ENCODE measurements at places on chromosomes 5 and 9.

DNA sequence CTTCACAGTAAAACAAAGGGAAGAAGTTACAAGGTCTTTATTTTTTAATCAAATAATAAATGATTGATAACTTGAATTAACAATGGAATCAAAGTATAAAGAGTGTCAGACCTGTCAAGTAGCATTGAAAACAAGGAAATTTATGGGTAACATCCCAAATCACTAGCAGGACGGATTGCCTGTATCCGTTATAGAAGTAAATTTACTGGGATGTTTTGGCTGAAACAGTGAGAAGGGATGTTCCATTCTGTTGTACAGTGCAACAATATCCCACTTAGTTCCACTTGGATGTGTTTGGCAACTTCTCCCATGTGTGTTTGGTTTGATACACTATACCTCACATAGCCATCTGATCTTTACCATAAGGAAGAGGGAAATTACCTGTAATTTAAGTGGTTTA lies 421.0 kb upstream of the CHD1 start:
- ATAC-seq = no peak

- no peak for ATAC-seq
These were observed 10.6 kb upstream of the TRPC7 start for GRCh38 chr5:136375920-136376319.

- ATAC-seq = no peak
These were observed 120.5 kb downstream of the MARCHF3 start for GRCh38 chr5:126909856-126910255.

- ATAC-seq = no peak
These were observed 509.4 kb downstream of the BNC2 start for GRCh38 chr9:16361118-16361517.

- no peak for ATAC-seq
These were observed 134.7 kb upstream of the ZNF608 start for GRCh38 chr5:124880903-124881697.

DNA sequence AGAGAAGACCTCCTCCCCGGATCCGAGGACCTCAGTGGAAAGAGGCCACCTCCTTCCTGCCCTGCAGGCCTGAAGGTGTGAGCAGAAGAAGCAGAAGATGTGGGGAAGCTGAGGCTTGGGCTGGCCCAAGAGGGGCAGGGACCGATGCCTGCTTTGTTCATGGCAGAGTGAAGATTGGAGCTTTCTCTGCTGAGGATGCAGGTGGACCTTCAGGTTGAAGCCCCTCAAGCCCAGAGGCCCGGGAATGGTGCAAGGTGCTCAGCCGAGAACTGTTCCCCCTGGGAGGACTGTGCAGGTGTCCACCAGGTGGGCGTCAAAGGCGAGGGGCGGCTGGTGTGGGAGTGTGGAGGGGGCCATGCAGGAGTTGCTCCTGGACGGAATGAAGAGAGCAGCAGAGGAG lies 277.9 kb upstream of the IRX2 start:
- no peak for ATAC-seq

DNA sequence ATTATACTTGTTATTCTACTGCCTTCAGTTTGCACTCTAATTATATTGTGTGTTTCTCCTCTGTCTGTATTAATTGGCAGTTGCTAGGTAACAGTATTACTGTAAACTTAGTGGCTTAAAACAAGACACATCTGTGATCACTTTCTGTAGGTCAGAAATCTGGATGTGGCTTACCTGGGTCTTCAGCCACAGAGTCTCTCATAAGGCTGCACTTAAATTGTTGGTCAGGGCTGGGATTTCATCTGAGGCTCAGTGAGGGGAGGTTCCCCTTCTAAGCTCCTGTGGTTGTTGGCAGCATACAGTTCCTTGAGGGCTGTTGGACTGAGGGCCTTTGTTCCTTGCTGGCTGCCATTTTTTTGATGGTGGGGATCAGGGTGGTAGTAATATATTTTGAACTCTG lies 68.8 kb downstream of the SLC44A1 start:
- ATAC-seq = no peak

DNA sequence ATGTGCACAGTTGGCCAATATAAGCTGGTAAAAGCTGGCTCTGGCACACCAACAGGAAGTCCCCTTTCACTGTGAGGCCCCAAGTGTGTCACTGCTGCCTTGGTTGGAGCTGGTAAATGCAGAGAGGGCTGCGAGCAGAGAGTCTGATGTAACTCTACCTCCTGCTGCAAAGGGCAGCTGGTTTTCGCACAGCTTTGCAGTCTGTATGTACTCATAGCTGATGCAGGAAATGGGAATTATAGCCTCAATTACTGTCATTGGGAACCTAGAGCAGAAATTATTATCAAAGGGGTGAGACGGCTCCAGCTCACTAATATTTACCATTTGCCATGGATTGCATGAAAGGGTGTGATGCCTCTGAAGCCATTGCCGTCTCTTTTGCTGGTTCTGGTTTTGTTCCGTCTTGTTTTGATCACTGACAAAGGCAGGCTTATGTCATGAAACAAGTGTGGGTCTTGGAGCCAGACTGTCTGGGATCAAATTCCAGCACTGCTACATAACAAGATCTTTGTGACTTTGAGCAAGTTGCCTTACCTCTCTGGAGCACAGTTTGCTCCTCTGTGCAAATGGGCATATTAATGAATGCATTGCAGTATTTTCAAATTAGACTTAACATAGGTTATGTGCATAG lies 124.3 kb upstream of the SLC25A48 start:
- no peak for ATAC-seq

DNA sequence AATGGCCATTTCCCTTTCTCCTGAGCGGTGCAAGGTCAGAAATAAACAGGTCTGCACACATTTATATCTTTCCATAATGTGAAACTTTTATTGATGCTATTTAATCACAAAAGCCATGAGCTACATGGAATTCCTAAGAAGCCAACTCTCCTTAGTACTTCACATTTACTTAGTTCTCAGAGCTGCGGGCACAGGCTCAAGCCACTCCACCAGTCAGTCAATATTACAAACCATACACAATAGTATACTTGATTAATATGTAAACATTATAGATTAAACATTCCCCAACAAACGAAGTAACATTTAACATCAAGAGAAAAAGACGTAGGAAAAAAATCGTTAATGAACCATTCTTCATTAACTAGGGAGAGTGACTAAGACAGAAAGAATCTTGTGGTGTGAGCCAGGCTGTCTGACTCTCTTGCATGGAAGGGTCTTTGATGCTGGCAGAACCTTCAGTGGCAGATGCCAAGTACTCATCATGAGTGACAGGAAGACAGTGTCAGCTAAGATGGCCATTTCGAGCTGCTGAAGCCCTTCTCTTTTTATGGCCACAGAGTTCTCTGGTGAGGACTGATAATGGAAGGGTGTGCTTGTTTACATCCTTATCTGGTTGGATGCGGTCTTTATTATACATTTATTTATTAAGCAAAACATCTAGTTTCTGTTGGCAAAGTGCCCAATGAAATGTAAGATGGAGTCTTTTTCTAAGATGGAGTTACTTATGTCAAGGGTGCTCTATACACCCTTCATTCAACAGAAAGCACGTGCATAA lies 115.5 kb upstream of the TUT7 start:
- no peak for ATAC-seq

DNA sequence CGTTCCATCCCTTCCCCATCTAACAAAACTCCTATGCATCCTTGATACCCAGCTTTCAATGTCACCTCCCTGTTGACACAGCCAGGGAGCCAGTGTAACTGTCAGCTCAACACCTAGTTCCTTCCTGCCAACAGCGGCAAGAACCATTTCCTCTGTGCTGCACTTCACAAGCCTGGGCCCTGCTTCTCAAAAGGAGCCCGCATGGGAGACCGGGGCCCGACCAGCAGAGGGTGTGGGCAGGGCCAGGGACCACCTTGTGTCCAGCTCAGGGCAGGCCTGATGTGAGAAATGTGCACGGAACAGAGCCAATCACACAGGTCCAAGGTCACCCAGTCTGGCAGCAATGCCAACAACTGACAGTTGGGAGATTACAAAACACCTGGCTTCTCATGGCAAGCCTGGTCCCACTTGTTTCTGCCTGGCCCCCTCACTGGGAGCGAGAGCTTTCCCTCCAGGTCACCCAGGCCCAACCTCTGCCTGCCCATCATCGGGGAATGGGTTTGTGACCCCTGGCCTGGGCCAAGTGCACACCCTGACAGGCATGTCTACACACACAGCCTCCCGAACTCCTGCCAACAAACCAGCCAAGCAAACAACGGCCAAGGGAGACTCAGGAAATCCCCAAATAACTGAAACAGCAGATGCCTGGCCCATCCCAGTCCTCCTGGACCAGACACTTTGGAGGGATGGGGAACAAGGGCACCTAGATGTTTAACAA lies 3.1 kb downstream of the RNF44 start:
- no peak for ATAC-seq

GRCh38 chr9:9523476-9524139 lies 1089.2 kb downstream of the PTPRD start:
- no peak for ATAC-seq

- peak; percentile 67 for ATAC-seq
These were observed at the start of gene GLDC for GRCh38 chr9:6645355-6646292. TSS of gene GLDC (minus strand) at chr9:6645729. CDS start at chr9:6645499, 230 bp downstream.

GRCh38 chr5:130295235-130295634 lies 391.0 kb downstream of the CHSY3 start:
- ATAC-seq = no peak

DNA sequence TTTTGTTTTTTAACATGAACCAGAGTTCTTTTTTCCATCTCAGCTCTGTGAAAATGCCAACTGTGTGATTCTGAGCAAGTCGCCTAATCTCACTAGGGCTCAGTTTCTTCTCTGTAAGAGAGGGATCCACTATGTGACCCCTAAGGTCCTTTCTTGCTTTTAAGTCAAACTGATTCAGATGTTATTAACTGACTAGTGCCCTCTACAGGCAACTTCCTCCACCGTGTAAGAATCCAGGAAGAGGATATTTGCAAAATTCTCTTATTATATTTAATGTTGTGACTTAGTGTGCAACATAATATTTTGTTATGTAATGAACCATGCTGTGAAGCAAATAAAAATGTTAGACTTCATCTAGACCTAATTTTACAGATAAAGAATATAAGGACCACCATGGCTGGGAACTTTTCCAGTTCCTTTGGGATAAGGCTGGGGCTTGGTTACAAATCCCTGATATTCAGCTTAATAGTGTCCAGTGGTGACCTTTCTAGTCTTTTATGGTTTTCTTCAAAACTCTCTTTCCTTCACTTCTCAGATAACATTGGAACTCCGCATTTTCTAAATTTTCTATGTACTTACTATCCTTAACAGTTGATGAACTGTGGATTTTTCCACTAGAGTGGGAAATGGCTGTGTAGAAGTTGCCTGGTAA lies 244.7 kb downstream of the PIK3R1 start:
- no peak for ATAC-seq

GRCh38 chr9:74838351-74838750 lies 49.4 kb downstream of the TRPM6 start:
- no peak for ATAC-seq

GRCh38 chr5:169647566-169647965 lies 10.5 kb downstream of the DOCK2 start:
- ATAC-seq = no peak

- ATAC-seq = no peak
These were observed 67.4 kb upstream of the DMRTA1 start for GRCh38 chr9:22379272-22379671.

DNA sequence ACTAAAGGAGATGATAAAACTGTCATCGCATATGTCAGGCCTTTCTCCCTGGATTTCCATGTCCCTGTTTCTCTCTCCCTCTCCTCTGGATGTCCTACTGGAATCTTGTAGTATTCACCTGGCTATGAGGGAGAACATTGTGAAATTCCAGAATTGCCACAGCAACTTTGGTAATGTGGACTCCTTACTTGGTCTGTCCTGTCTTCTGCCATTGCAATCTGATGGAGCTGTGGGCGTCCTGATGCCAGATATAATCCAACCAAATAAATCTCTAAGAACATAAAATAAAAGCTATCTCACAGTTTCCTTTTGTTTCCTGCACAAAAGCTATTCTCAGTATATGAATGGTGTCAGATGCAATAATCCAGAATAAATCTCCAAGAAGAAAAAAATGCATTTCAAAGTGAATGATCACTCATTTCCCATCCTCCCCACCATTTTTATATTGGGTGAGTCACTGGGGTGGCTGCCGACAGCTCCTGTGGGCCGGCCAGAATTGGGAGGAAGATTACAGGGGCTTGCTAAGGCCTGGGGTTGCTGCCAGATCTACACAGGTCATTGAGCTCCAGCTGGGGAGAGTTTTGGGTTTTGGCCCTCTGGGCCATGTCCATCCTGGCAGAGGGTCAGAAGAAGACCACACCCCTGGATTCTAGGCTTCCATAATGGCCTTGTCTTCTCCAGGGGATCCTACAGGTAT lies 160.7 kb upstream of the PITX1 start:
- no peak for ATAC-seq

DNA sequence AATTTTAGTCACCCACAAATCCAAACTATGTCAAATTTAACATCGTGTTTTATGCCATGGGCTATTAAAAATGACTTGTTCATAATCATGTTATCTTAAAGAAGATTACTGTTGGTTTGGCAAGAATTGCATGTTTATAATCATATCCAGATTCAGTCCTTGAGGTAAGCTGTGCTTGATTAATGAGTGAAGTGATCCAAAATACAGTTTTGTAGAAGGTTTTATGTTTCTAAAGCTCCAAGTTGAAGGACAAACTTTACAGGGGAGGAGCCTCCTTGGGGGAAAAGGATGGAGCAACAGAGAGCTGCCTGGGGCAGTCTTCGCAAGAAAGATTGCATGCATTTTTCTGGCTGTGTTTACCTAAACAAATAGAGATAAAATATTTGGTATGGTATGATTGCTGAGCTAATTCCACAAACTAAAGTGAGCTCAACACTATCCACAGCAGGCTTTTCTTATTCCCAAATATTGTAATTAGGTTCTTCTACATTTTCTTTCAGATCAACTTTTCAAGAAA lies 189.5 kb upstream of the TYRP1 start:
- ATAC-seq = no peak

GRCh38 chr5:56849671-56850070 lies 34.3 kb downstream of the MAP3K1 start:
- ATAC-seq = peak; percentile 87

DNA sequence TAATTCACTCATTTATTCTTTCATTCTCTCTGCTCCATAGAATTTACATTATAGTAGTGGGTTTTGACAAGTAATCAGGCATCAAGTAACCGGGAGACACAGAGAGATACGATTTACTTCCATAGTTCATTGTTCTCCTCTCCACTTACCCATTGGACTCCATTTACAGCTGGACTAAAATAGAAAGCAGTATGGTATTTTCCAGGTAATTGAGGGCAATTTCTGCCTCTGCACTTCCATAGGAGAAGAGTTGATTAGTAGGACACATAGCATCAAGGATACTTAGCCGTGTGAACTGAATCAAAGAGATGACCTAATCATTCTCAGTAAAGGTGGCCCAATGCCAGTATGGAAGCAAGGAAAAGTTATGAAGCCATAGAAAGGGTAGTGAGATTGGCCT lies 244.4 kb downstream of the COX7C start:
- ATAC-seq = no peak

- no peak for ATAC-seq
These were observed 142.8 kb downstream of the NTRK2 start for GRCh38 chr9:84812355-84812754.

GRCh38 chr5:25349746-25350145 lies 705.0 kb upstream of the CDH10 start:
- no peak for ATAC-seq

DNA sequence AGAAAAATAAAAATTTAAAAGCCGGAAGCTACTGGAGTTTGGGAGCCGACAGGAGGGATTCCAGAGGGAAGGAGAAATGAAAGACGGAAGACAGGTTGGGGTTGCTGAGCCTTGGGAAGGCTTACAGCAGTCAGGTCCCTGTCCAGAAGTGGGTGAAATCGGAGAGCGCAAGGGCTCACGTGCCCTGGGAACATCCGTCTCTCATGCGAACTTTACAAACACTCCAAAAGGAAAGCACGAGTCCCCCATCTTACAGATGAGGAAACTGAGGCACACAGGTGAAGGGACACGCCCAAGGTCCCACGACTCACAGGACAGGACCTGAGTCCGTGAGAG lies 347 bp upstream of the OLFML2A start:
- no peak for ATAC-seq

Data from activated CD4-positive, CD25-positive, alpha-beta regulatory T cell treated with anti-CD3 and anti-CD28 coated beads, Interleukin-2, amount 50 U/mL, for 24 hours (primary cell).